ENCODE measurements at places on chromosomes 4 and X.

GRCh38 chrX:8946563-8946962, 87.4 kb downstream of the FAM9B start:
- no peak for DNase-seq

DNA sequence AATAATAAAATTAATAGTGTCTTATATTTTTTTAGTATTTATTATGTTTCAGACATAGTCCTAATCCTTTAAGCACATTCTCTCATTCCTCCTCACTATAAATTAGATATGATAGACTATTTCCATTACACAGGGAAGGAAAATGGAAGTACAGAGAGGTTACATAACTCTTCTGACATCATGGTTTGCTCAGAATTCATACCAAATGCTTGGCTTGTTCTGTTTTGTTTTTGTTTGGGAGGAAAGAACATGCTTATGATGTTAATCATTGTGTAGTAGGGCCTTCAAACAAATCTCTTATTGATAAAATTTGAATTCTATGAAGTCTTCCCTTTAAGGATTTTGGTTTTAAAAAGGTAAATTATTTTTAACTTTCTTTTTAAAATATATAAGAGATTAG, 59.5 kb downstream of the RXFP1 start:
- DNase-seq, result no peak

- DNase-seq, result no peak
Observed at GRCh38 chr4:189302719-189303118, 638.0 kb upstream of the FRG1 start.

GRCh38 chrX:66035667-66036066, 4.2 kb downstream of the VSIG4 start:
- DNase-seq, result no peak

DNA sequence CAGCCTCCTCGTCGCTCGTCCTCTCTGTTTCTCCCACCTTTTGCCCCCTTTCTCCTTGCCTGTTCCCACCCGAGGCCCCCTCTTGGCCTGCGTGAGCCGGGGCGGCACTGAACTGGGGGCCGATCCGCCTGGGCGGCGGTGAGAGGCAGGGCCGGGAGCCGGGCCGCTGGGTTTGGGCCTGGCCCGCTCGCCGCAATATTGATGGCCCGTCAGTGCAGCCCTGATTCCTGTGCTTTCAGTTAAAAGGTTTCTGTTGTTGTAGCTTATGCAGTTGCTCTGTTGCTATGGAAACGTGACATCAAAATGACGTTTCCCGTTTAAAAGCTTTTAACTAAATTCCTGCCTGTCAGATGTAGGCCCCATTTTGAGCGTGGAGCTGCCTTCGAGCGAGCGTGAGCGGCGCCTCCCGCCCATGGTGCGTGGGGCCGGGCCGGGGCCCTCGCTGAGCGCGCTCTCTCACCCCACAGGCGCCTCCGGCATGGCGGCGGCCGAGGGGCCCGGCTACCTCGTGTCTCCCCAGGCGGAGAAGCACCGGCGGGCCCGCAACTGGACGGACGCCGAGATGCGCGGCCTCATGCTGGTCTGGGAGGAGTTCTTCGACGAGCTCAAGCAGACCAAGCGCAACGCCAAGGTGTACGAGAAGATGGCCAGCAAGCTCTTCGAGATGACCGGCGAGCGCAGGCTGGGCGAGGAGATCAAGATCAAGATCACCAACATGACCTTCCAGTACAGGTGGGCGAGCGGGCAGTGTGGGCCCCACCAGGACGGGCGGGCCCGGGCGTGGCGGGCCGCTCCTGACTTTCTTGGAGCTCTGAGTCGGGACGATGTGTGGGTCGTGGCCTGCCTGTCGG, at the start of gene MSANTD1:
Gene MSANTD1, plus strand, starts transcription at position 349 of the 851 bp plus-strand sequence. Its CDS starts 64 bp downstream, at position 413.
- no peak for DNase-seq

GRCh38 chrX:36534900-36535299, 473.3 kb upstream of the FAM47C start:
- no peak for DNase-seq

DNA sequence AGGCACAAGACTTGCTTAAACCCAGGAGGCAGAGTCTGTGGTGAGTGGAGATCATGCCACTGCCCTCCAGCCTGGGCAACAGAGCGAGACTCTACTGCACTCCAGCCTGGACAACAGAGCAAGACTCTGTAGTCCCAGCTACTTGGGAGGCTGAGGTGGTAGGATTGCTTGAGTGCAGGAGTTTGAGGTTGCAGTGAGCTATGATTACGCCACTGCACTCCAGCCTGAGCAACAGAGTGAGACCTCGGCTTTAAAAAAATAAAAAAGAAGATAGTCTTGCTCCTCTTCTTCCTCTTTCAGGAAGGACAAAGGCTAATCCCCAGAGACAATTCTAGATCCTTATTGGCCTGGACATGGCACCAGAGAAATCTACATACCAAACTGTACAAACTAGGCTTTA, 5.7 kb upstream of the PPEF2 start:
- no peak for DNase-seq

DNA sequence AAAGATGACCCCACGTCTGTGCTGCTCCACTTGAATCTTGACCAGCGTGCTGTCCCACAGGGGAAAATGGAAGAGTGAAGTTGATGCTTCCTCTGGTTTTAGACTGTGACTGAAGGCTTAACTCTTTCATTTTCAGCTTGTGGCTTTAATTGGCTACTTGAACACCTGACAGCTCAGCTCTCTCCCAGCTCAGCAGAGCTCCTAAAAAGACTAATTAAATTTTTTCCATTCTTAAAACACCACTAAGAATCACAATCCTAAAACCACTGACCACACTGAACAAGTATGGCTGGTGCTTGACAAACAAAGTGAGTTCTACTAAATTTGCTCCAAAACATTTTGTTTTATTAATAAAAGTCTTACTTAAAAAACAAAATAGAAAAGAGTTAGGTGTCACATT, 71.7 kb downstream of the SRPX start:
- DNase-seq, result no peak

DNA sequence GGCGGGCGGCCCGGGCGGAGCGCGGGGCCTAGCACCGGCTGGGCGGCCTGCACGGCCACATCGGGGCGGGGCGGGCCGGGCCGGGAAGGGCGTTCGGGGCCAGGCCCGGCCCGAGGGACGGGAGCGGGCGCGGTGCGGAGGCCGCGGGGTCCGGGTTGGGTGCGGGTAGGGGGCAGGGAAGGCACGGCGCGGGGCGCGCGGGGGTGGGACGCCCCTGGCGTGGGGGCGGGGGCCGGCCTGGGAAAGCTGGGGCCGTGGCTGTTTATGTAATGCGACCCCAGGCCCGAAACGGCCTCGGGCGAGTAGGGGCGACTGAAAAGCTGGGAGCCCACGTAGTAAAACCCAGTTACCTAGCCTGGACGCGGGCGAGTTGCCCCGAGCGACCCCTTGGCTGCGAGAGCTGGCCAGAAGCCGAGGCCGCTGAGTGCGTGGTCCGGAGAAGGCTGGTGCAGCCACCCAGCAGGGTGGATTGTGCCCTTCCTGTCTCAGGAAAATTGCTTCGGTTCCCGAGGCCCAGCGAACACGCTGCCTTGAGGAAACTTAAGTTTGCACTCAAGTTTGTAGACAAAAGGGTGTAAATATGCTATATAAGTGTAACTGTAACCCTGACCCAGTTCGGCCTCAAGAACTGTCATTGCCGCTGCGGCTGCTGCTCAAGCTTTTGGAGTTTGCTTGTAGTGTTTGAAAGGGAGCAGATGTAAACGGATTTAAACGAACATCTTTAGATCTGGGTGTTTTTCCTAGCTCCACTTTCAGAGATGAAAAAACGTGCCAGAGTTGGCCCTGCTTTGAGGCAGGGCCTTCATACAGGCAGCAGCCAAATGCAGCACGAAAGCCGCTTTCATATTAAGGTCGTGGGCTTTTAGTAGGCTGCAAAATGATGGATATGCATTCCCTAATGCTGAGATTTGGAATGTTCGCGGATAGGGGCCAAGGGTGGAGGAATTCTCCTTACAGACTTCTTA, 674 bp downstream of the SEC24B start:
- peak; percentile 31 for DNase-seq

DNA sequence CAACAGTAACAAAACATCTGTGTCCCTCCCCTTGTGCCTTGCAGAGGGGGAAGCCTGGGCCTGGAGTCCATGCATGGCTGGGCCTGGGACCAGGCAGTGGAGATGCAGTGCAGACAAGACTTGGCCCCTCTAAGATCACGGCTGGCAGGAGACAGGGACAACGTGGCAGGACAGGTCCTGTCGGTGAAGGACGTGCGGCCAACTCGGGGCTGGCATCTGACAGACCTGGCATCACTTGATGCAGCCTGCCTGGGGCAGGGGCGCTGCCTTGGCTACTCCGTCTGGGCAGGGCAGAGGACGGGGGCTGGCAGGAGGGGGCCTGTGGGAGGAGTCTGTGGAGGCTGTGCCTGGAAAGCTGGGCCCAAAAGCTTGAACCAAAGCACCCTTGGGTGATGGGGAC, 112.1 kb downstream of the CPZ start:
- DNase-seq, result no peak

GRCh38 chrX:81586096-81586495, 384.2 kb downstream of the SH3BGRL start:
- DNase-seq, result no peak
